ENCODE measurements at places on chromosomes 4 and X. TPM values are rescaled to one million over a fixed set of nuclear protein-coding genes. Genes with fewer than 3 reads are reported as not detected.

DNA sequence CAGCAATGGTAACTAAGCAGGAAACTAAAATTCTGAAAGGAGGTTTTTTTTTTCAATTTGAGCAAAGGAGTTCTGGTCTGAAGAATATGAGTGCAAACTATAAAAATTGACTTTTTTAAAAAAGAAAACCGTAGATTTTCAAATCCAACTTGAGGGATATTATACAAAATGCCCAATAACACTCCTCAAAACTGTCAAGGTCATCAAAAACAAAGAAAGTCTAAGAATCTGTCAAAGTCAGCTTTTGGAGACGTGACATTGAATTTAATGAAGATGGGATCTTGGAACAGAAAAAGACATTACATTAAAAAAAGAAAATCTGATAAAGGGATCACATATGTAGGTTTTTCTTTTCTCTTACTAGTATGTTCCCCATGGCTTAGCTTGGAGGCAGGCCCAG, 40.4 kb upstream of the AR start:
- DNase-seq = no peak

DNA sequence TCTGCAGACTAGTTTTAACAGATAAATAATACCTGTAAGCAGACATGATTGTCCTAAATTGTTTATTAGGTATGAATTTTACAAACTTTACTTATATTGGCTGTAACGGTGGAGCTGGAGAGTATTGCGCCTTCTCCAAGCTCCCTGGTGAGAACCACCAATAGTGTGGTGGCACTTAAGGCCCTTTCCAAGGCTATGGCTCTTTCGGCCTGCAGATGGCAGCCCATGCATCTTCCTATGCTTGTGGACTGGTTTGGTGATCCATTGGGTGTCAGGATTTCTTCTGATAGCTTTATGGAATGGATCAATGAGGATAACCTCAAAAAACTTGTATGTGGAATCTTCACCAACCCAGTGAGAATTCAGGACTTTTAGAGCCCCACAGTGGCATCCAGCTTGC, 7.8 kb downstream of the LARP1B start:
- peak; percentile 27 for DNase-seq

GRCh38 chr4:112895811-112896608, 153.4 kb upstream of the ANK2 start:
- peak; percentile 61 for DNase-seq

DNA sequence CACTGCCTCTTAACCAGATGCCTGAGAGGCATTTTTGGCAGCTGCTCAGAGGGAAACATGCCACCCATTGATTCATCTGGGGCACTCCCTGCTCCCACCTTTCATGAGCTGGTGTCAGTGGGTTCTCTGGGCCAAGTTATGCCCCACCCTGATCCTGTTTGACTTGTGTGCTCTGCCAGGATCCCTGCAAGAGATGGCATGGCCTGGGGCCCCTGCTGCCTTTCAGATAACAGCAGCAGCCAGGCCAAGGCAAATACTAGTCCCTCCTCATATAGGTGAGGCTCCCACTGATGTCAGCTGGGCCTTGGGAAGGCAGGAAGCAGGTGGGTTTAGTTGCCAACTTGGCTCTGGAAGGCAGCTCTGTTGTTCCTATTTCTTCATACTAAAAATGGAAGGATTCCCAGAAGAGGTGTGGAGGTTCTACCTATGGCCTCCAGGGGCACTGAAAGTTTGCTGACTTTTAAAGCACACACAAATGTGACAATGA, 192.9 kb upstream of the RBPJ start:
- peak; percentile 76 for DNase-seq

DNA sequence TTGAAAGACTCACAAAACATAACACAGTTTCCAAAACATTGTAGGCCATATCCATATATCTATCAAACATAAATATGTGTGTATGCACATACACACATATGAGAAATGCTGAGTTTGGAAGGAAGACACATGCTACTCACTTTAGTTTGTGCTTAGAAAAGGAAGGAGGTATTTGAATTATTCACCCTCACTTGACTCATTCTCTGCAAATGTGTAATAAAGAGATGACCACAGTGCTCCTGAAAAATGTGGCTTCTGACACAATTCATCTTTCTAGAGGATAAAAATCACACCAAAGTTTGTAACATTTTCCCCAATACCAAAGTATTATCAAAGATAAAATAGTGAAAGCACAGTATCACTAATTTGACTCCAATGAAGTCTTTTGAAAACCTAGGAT, 950.1 kb downstream of the FAT4 start:
- DNase-seq = peak; percentile 3

DNA sequence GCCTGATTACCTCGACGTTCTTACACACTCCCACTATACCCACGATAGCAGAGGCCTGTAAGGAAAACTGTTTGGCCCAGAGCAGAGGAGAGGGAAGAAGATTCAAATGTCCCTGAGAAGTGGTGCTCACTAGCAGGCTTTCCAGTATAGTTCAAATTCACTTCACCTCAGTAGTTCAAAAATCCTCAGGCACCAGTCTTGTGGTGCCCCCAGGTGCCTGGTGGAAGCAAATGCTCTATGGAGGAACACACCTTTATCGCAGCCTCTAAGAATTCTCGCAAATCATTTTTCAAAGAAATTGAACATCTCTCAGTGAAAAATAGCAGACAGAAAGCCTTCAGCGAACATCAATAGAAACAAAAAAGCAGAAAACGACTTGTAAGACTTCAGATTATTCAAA, 12.2 kb upstream of the MTMR1 start:
- DNase-seq = peak; percentile 37

- peak; percentile 39 for DNase-seq
Measured at GRCh38 chrX:150364347-150365050, 1.4 kb downstream of the MAMLD1 start.

DNA sequence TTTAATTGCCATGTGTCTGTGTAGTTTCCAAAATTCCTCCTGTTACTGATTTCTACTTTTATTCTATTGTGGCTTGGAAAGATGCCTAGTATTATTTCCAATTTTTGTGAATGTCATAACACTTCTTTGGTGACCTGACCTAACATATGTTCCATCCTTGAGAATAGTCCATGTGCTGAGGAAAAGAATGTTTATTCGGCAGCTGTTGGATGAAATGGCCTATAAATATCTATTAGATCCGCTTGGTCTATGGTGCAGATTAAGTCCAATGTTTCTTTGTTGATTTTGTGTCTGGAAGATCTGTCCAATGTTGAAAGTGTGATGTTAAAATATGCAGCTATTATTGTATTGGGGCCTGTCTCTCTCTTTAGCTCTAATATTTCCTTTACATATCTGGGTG, 219.2 kb upstream of the HDX start:
- DNase-seq = no peak

DNA sequence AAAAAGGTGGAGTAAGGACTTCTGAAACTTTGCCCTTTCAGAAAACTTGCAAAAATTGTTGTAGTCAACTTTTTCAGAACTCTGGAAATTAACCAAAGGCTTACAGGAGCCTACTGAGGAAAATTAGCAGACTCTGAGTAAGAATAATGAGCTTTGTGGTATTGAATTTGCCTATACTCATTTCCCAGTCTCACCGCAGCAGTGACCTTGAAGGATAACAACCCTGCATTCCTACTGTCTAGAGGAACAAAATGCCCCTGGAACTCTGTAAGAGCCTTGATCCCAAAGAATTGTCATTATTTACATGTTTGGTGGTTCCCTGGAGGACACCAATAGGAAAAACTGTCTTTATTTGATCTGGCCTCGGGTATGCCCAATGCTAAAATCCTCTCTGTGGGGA, 57.9 kb downstream of the MND1 start:
- DNase-seq = no peak

GRCh38 chr4:89101256-89102161, 9.8 kb upstream of the TIGD2 start:
- DNase-seq = peak; percentile 39

DNA sequence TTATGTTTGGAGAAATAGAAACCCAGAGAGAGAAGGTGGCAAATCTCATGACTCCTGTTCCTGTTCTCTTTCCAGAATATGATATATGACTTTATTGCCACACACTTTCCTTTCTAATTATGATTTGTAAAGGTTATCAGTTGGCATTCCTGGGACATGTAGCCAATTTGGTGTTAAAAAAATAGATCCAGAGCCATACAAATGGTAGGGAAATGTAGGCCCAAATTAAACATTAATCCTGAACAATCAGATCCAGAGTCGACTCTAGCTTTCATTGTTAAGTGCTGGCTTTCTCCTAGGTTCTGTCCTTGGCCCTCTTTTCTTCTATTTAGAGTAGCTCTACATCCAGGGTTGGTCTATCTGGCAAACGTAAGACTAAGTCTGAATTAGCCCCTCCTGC, 69.8 kb upstream of the LONRF3 start:
- DNase-seq = no peak

DNA sequence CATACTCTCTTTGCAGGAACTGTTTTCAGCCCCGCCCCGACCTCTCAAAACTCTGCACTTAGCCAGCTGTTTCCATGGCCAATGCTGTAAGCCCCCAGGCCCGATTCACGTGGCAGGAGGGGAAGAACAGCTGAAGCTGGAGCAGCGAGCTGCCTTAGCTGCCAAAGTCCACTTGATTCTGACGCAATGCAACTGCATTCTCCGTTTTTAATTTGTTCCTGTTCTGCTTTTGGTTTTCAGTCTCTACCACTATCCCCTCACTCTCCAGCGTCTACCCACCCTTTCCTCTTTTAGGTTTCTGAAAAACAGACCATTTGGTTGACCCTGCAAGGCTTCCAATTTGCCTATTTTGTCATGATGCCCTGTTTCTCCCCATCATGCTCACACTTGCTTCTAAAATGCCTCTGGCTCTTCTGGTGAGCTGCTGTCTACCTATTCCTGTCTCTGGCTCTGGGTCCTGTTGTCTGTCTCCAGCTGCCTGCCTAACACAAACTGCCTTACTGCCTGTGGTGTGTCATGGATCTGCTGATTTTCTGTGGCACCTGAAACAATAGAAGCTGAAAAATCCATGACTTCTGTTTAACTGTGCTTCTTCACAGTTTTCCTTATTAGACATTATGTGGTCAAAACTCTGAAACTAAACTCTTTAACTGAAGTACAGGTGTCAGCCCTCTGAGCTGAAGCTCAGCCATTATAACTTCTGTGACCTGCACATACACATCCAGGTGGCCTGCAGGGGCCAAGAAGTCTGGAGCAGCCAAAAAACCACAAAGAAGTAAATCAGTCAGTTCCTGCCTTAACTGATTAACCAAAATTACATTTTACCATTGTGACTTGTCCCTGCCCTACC, 160.5 kb upstream of the AGTR2 start:
- DNase-seq = no peak

Gene VCX3A
- polyA plus RNA-seq = not detected

Gene PNMA6F
- not detected for polyA plus RNA-seq

Gene SLC16A2
- polyA plus RNA-seq = 39.1 TPM

Gene AKAP14
- not detected for polyA plus RNA-seq

All from mammary epithelial cell (primary cell).